ENCODE measurements at places on chromosomes 2 and 18.

DNA sequence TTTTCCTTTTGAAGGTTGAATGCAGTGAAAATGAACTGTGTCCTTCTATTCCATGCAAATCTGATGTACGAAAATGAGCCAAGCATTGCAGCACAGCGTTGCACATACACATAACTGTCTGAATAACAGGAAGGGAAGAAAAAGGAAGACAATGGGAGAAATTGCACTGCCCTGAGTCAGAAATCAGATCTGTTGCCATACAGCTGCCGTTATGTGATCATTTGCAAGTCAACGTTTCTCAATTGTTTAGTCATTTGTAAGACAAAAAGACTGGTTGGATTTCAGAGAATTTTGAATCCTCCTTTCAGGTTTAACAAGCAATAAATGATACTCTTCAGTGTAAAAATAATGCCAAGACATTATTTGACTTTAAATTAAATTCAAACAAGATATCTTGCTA lies 284.1 kb downstream of the DSEL start:
- DNase-seq, result no peak

DNA sequence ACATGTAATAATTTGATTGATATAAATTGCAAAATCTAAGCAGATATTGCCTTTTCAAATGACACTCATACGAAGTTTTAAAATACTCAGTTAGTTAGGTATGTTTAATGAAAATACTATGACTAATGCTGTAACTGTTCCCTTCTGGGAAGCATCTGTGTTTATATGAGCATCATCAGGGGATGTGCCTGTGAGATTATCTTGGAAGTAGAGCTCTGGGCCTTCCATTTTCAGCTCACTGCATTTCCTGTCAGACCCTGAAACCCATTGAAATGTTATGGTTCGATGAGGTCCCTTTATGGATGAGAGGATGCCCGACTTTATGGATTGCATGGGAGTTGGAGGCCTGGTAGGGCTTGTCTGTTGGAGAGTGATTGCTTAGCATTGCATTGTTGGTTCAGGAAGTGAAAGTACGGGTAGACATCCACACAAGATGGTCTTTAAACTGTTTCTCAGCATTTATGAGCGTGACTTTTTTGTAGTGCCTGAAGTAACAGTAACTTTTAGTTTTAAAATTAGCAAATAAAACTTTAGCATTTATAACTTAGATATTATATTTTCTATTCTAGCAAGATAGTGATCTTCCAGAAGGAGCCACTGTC lies 28.7 kb downstream of the ELP2 start:
- DNase-seq, result no peak

DNA sequence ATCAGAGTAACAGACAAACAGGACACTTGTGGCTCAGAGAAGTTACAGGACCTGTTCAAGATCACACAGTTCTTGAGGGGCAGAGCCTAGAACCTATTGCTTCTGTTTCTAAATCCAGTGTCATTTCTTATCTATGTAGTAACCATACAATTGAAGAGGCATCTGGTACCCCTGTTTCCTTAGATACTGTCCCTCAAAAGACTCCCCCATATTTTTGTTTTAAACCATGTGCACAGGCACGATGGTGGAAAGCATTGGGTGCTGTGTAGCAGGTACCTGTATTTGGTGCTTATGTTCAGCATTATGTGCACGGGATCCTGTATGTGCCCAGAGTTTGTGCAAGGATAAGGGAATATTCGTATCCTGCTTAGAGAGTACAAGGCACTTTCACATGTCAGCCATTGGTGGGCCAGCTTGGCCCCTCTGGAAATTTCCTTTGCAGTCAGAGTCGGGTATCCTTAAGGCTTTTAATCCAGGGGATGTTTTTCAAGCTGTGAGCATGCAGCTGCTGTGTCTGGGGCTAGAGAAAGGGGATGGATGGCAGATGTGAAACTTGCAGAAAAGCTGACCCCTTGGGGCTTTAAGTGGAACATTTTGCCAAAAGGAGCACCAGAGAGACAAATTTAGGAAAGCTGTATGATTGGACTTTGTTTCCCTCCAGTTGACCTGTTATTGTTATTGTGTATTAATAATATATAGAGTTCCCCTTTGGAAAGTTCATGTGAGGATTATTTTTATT lies 2.1 kb downstream of the LBH start:
- DNase-seq, result no peak

GRCh38 chr2:149931486-149931885 lies 343.9 kb upstream of the MMADHC start:
- DNase-seq, result no peak

DNA sequence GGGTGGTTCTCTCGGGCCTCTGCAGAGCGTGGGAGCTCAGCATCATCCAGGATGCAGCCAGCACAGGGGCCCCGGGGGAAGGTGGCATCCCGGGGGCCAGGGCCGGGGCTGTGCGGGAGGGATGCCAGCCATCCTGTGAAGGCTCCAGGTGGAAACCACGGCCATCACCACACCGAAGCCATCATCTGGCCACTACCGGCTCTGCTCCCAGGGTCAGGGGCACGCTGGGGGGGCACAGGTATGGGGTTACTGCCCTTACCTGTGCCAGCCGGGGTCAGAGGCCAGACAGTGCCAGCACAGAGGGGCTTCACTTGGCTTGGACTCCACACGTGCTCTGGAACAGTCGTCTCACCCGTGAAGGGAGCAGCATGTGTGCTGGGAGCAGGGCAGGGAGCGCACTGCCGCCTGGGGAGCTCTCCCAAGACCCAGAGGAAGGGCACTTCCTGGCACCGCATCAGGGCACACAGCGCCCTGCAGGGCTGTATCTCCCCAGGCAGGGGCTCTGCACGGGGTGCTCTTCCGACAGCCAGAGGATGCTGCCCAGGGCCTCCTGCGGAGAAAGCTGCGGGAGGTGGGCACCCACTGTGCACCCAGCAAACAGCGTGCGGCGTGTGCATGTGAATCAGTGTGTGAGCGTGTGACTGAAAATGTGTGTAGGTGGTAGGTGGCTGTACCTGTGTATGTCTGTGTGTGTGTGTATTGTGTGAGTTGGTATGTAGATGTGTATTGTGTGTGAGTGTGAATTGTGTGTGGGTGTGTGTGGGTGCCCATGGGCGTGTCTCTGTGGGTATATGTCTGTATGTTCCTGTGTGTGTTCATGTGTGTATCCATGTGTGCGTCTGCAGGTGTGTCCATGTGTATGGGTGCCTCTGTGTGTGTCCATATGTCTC lies 75.0 kb downstream of the PTGR3 start:
- no peak for DNase-seq

- DNase-seq, result no peak
Measured at GRCh38 chr2:161243905-161244304, 64.3 kb upstream of the PSMD14 start.

- no peak for DNase-seq
Measured at GRCh38 chr2:88885679-88886416, 194.4 kb downstream of the RPIA start.

DNA sequence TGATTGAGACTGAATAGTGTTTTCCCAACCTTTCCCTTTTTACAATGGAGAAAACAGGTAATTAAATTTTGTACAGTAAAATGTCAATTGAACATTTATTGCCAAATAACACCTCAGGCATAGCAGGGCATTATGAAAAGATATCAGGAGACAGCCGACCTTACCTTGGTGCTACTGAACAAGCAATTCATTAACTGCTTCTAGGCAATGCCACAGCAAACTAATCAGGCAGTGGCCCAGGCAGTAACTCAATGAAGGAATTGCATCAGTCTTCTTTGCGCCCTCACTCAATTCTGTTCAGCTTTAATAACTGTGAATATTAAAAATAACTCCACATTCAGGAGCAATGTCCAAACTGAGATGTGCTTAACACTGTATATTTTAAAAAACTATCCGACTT lies 6.1 kb downstream of the PLCL1 start:
- no peak for DNase-seq

GRCh38 chr2:146642066-146642465 lies 1202.8 kb upstream of the ACVR2A start:
- DNase-seq, result no peak

GRCh38 chr2:96106991-96107707 lies 9.2 kb downstream of the ADRA2B start:
- DNase-seq, result no peak

- no peak for DNase-seq
Measured at GRCh38 chr2:118321432-118322105, 233.3 kb downstream of the INSIG2 start.

GRCh38 chr2:125634662-125635061 lies 1021.3 kb upstream of the GYPC start:
- no peak for DNase-seq

- DNase-seq, result no peak
Measured at GRCh38 chr2:23814963-23815362, 112.0 kb downstream of the ATAD2B start.

DNA sequence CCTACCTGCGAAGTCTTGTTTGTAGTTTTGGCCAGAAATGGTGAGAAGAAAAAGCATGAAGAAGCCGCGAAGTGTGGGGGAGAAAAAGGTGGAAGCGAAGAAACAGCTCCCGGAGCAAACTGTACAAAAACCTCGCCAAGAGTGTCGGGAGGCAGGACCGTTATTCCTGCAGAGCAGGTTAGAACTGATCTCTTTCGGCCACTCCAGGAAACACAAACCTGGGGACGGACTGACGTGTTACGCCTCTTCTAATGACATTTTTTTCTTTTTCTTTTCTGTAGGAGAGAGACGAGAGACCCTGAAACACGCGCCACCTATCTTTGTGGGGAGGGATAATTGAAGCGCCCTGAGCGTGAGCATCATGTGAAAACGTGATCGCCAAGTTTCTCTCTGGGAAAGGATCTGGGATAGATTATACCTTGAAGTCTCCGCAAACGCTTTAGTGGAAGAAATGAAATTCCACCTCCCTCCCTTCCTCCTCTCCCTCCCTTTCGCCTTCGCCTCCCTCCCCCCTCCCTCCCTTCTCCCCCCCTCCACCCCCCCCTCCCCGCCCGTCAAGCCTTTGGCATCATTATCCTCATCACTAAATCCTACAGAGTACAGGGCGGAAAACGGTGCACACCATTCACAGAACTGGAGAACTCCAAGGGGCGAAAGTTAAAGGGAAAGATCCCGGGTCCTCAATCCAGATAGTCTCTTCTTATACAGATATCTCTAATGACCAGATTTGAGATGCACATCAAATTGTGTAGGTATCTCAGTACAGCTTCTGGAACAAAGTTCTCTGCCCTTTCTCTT lies at the start of gene ZEB2:
Gene ZEB2, minus strand, starts transcription at position 186 of the 798 bp plus-strand sequence. CDS start 2,769 bp downstream, outside the sequence.
- peak; percentile 82 for DNase-seq

DNA sequence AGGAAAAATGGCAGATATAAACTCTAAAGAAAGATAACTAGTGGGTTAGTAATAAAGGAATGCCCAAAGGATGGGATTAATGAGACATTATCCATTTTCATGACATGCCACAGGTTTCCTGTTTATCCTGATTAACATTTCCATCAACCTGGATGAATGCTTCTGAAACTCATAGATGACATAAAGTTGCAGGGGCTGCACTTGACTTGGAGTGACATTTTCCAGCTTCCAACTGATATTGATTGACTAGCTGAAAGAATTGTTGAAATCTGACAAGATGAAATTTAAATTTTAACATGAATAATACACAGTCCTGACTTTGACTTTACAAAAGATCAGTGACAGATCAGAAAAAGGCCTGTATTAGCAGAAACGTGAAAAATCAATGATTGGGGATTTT lies 214.2 kb downstream of the DCC start:
- no peak for DNase-seq

DNA sequence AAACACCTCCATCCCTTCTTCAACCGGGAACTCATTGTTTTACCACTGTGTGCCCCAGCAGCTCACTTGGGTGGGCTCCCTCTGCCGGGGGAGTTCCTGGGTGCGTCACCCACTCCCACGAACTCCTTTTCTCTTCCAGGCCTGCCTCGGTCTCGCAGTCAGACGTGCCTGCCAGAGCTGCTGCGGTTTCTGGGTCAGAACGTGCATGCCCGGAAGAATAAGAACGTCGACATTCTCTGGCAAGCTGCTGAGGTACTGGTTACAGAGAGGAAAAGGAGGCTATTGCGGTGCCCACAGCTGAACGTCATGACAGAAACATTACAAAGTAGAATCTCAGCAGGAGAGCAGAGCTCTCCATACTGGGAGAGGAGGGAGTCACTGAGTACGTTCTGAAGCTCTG lies 35.6 kb downstream of the COA5 start:
- no peak for DNase-seq

Measured in NCI-H1694 (cell line).